Fibroblast of the conjunctiva (primary cell): ENCODE measurements at places on chromosomes 3 and 15.

- no peak for DNase-seq
Observed at GRCh38 chr3:89762405-89762804, 655.0 kb downstream of the EPHA3 start.

DNA sequence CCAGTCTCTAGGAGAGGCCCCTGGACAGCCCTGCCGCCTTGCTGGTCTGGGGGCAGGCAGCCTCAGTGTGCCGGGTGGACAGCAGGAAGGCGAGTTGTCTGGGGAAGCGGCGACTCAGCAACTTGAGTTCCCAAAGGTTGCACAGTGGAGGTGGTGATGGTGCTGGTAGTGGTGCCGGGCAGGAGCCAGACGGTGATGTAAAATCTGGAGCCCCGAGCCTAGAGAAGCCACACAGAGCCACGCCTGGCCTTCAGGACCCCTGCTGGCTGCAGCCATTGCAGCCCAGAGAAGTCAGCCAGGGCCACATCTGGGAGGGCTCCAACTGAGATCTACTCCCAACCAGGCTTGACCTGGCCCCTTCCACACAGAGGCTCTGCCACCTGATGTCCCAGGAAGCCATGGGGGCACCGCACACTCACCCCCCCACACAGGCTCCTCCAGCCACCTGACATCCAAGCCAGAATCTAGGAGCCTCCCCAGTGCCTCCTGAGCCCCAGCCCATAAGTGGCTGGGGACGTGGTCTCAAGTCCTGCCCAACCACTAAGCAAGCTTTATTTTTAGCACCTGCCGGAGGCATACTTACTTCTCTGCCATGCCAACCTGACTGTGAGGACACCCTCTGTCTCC is 8.8 kb downstream of the C3orf22 start:
- no peak for DNase-seq

- DNase-seq: no peak
Observed at GRCh38 chr15:89021224-89021623, 67.0 kb upstream of the ABHD2 start.

- no peak for DNase-seq
Observed at GRCh38 chr3:148528024-148528423, 169.7 kb upstream of the AGTR1 start.
